IPS DF 19.7 (cell line): ENCODE measurements at places on chromosomes 3 and 15.

DNA sequence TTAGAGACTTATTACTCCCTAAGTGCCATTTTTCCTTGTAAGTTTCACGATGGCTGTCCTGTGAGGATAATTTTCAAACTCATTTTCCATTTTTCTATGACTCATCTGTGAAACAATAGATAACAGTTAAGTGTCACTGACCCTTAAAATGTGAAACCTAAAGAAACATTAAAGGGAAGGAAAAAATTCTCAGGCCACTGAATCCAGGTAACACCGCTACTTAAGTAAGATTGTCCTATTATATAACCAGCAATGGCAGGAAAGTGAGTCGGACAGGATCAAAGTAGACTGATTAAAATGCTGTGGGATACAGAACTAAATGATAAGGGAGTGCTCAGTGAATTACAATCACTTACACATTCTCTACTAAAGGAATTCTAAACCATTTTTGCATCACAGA is 12.4 kb downstream of the PLD1 start:
- no peak for DNase-seq

DNA sequence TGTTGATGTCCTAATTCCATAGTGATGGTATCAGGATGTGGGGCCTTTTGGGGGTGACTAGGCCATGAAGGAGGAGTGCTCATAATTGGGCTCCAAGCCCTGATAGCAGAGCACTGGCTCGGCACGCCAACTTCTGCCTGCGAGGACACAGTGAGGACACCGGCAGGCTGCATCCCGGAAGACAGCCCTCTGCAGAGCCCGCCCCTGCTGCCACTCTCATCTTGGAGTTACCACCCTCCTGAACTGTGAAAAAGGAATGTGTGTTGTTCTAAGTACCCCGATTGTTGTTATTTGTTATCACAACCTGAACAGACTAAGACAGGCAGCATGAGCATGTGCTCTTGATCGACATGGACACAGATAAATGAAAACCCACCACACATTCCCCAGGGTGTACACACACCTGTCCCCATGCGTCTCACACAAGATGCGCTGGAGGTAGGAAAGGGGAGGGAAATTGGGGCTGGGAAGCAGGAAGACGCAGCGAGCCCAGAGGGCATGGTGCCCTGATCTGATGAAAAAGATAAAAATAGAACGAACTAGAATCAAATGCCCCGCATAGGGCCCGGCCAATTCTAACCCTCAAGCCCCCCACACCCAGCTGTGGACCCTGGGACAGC is 40.1 kb downstream of the RPN1 start:
- DNase-seq: no peak

DNA sequence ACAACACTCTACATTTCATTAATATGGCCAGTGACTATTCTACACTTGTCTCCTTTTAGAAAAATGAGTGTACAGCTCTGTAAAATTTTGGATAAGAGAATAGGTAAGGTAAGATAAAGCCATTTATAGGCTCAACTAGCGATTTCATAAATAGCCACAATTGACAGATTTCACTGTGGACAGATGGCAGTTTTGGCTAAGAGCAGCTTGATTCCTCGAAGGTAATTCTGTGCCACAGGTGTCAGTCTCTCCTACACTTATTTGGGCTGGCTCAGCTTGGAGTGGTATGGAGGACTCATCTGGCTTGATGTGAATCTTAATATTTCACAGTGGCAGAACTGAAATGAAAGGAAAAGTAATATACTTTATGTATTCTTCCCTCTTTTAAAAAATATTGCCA is 536.7 kb upstream of the TBL1XR1 start:
- DNase-seq: no peak

GRCh38 chr3:52121464-52121805 is 32.8 kb downstream of the POC1A start:
- no peak for DNase-seq

- DNase-seq: no peak
Observed at GRCh38 chr15:67244971-67245478, 9.4 kb downstream of the AAGAB start.

- DNase-seq: no peak
Observed at GRCh38 chr15:93422476-93422875, 333.5 kb upstream of the RGMA start.

DNA sequence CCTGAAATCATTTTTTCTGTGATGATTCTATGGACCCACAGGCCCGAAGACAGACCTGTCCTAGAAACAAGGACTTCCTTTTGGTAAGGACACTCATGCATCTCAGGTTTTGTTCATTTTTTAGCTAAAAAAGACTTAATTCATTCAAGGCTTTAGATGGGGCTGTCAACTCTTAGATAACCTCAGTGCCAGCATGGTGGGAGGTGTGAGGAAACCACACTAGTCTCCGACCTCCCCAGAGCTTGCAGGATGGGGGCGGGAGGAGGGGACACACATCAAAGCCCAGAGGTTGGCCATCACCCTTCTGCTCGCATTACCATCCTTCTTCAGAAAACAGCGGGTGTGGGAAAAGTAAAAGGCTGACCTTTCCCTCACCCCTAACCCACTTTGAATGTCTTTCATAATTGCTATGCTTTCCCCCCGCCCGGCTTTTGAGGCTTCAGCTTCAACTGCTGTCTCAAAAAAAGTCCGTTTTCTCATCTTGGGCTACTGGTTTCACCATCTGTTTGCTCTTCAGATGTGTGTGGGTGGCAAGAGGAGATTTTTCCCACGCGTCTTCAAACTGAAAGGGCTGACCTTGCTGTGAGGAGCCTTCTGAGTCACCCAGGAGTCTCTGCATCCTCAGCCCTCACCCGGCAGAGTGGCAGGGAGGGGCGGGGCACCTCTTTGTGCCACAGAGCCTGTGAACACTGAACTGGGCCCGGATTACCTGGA is 27.6 kb upstream of the CXCR6 start:
- no peak for DNase-seq

- no peak for DNase-seq
Observed at GRCh38 chr3:123853686-123854372, 30.3 kb downstream of the MYLK start.

GRCh38 chr3:84108442-84108971 is 850.3 kb upstream of the CADM2 start:
- no peak for DNase-seq

DNA sequence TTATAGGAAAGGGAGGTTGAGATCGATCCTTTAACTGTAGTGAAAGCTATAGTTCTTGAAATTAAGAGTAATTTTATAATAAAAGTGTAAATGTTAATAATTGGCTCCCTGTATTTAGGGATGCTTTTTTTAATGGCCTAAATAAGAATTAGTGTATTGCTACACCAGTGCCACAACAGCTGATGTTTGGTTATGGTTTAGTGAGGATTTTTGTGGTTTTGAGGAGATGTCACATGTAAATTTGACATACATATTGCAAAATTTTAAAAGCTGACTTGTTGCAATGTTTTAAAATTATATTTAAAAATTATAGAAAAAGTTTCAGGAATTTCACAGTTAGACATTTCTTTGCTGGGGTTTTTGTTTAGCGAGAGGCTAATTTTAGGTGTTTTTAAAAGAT is 3.9 kb downstream of the TSC22D2 start:
- no peak for DNase-seq

GRCh38 chr3:182919866-182920357 is 60.4 kb downstream of the DCUN1D1 start:
- no peak for DNase-seq

DNA sequence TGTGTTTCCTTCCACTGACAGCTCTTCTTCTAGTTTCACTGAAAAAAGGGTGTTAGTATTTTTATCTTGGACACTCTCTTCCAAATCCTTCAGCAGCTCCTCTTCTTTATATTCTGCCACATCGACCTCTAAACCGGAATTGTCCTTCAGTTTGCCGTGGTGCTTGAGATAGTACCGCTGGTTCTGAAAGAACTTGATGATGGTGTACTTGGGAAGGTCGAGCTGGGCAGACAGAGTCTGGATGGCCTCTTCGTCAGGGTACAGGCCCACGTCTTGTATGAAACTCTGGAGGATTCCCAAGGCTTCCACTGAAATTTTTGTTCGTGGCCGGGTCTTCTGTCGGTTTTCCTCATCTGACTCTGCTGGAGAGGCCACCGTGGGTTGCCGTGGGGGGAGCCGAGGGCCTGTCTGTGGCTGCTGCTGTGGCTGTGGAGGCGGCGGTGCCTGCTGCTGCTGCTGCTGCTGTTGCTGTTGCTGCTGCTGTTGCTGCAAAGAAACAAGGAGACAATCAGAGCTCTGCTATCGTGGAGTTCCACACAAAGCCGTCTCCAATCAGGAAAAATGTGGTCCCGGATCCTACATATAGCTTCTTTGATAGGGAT is 75.8 kb downstream of the SATB1 start:
- DNase-seq: no peak

DNA sequence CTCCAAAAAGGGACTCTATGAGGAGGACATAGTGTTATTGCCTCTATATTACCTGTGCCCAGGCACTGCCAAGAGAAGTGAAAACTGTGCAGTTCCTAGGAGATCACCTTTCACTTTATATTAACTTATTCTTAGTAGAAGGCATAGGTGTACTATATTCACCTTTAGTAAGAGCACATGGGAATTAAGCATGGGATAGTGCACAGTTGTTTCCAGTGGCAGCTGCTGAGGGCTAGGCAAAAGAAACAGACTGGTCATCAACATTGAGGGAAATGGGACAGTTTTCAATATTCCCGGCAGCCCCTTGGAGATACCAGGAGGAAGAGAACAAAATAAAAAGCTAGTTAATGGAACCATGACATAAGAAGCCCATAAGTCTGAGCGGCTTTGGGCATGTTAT is 100.9 kb downstream of the PLCL2 start:
- DNase-seq: no peak

- no peak for DNase-seq
Observed at GRCh38 chr3:185332026-185332735, 30.8 kb upstream of the MAP3K13 start.

DNA sequence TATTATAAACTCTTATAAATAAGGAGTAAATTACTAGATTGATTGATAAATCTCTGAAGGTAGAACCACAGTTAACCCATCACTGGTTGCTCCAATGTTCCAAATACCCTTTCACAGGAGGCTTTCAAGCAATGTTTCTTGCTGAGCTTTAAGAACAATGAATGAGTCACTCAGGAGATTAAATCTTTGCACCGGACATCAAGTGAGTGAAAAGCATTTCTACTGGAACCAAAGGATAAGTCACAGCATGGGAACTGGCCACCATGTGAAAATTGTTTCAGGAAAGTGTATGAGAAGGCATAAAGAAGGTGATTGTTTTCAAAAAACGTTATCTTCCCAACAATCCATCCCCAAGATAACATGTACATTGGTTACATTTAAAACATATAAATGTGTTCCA is 90.6 kb downstream of the CNTN3 start:
- DNase-seq: no peak

DNA sequence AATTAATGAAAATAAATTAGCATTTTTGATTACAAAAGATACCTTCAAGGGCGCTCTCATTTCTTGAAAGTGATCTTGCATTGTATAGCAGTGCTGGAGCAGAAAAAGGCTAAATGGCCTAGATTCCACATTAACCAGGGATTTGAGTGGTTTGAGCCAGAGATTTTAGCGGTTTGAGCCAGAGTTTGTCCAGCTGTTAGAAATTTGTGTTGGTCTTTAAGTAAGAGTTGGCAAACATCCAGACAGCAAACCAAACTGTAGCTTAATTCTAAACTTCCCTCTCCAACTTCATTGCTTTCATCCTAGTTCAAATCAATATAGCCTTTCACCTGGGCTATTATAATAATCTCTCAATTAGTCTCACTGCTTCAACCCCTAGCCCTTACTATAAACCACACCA is 351.7 kb downstream of the IGSF11 start:
- DNase-seq: no peak

GRCh38 chr3:183653209-183654064 is 18.0 kb downstream of the KLHL24 start:
- DNase-seq: no peak

GRCh38 chr3:14948609-14949038 is 1.2 kb downstream of the NR2C2 start:
- no peak for DNase-seq

GRCh38 chr3:89699771-89700170 is 592.4 kb downstream of the EPHA3 start:
- no peak for DNase-seq

- DNase-seq: no peak
Observed at GRCh38 chr3:24503616-24504113, 9.0 kb upstream of the THRB start.

DNA sequence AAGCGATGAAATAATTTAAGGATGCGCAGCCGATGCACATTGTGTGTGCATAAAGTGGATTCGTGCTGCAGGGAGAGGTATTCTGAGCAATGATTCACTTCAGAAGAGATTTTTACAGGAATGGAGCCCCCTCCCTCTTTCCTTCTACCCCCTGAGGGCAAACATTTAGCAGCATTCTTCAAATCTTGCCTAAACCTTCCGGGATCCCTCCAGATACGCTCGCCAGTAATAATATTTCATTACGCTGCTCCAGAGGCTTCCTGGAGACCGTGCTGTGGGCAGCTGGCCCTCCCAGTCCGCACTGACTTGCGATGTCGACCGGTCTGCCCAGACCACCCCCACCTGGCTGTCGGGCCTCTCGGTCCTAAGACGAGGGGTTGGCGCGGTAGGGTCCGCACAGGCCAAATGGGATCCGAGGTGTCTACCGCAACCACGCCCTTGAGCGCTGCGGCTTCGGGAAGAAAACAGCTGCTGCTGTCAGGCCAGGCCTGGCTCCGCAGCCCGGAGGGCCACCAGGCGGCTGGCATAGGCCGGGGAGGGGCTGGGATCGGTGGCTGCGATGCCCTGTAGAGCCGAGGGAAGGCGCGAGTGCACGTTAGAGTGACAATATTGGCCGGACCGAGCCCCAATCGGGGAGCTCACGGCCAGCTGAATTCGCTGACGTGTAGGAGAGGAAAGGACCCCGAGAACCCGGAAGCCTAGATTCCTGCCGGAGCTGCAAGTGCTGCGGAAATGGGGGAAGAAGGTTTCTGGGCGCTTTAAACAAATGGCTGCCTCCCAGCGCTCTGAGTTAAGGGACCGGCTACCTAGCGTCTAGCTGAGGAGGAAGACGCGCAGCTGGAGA is 14.3 kb downstream of the ZIC4 start:
- DNase-seq: no peak

DNA sequence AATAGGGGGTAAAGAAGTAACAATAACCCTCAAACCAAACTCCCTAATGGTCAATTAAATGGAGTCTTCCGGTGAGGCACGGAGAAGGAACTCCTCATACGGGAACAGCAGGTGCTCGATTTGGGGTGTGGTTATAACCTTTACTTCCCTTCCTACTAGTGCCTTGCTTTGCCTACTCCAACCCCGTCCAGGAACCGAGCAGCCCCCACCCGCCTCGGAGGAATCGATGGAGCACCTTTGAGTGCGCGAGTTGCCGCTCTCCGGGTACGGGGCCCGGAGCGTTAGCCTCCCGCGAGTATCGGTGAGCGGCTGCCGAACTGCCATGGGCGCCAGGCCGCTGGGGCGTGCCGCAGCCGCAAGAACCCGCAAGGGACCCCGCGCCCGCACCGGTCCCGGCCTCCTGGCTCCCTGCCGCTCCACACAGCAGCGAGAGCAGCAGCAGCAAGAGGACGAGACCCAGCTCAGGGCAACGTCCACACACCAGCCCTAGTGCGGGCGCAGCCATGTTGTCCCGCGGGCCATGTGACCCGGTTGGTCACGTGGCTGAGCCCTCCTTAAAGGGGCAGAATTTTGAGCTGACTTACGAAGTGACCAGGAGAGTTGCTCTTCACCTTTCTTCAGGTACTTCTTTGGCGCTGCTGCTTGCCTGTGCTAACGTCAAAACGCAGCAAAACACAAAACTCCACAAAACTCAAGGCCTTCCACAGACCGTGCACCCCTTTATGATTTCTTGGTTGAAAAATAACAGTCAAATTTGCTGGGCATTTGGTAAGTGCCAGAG is at the start of gene SUMF1:
SUMF1 (minus strand) TSS at position 529 of the 781 bp plus-strand sequence; CDS start at position 505, 24 bp downstream.
- DNase-seq: peak; percentile 60
